Stimulated activated naive CD4-positive, alpha-beta T cell treated with Interleukin-2 at 50 U/mL for 16 hours (primary cell): ENCODE measurements at places on chromosomes 5 and 9.

- no peak for DNase-seq
These were observed 6.9 kb downstream of the PCDHGA12 start for GRCh38 chr5:141437221-141437620.

- DNase-seq: no peak
These were observed 99.2 kb downstream of the ARRDC3 start for GRCh38 chr5:91283899-91284298.

DNA sequence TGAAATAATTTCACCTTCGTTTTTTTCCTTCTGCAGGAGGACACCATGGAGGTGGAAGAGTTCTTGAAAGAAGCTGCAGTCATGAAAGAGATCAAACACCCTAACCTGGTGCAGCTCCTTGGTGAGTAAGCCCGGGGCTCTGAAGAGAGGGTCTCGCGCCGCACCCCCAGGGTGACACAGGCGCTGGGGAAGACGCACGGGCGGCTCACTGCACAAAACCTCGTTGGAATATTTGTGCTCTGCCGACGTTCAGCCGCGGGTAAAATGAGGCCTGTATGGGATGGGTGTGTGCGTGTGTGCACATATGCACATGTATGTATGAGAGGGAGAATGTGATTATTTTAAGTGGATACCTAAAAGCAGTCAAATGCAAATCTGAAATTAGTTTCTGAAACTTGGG is 24.5 kb downstream of the QRFP start:
- no peak for DNase-seq

GRCh38 chr5:60887746-60888145 is 43.7 kb upstream of the ELOVL7 start:
- DNase-seq: no peak

DNA sequence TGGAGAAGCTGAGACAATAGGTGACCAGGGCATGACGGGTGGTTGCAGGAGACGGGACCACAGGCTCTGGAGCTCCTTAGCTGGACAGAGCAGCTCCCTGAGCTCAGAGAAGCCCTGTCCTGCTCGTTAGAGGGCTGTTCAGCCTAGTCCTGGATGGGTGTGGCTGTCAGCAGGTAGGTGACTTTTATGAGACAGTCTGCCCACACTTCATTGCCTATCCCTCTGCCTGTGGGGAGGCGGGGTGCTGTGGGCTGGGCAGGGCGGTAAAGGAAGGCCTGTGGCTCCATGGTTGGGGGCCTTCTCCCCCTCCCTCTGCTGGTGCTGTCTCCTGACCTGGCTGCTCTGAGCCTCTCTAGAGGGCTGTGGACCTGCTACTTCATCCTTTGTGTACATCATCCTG is 134.6 kb downstream of the RXRA start:
- DNase-seq: no peak

- no peak for DNase-seq
These were observed 277.1 kb downstream of the PDE4D start for GRCh38 chr5:59616413-59616812.

- DNase-seq: no peak
These were observed 85.7 kb upstream of the FBXL17 start for GRCh38 chr5:108467563-108467962.

GRCh38 chr9:132006677-132007370 is 72.8 kb downstream of the MED27 start:
- no peak for DNase-seq

- DNase-seq: no peak
These were observed 441.5 kb downstream of the ENC1 start for GRCh38 chr5:74199005-74199404.

DNA sequence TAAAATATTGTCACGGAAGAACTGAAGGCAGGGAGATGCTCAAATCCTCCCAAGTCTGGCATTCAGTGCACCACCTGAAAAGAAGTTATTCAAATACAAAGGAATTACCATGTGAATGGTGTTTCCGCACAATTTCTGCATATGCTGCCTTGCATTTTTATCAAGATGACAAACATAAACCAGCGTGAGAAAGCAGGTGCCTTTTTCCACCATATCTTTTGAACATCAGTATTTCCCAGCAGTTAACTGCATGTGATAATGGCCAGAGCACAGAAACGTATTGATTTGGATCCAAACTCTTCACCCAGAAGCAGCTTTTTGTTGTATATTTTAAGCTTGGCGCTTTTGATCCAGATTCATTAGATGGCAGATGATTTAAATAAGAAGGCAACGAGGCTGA is 808.0 kb downstream of the TLE1 start:
- DNase-seq: no peak

DNA sequence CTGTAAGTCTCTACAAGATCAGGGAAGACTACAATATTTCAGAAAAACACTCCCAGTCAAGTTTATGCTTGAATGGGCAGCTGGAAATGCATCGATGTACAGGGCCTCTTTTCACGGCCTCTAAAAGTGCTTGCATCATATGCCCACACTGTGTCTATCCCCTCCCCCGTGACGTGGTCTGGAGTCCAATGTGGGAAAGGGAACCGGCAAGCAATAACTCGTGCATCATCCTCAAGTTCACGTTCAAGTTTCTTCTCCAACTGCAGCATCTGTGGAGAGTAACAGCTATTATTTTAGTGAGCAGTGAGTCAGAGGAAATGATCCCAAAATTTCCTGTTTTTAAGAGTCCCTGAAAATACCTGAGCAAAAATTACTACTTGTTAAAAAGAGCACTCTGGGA is 22.3 kb downstream of the ATPSCKMT start:
- DNase-seq: no peak

DNA sequence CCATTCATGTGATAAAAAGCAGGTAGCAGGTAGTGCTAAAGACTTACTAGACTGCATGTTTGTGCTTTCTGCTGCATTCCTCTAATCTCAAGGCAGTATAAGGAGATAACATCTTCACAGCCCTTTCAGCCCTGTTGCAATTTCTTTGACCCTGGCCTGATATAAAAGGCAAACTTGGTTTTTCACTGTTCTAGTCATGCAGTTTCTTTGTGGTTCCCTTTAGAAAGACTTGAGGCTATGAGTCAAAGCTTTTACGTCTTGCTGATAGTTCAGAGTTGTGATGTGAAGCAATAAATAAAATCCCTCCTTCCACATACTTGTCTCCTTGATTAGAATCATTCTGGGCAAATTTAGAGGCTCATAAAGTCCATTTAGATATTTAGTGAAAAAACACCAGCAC is 88.6 kb upstream of the CDKN2B start:
- no peak for DNase-seq

DNA sequence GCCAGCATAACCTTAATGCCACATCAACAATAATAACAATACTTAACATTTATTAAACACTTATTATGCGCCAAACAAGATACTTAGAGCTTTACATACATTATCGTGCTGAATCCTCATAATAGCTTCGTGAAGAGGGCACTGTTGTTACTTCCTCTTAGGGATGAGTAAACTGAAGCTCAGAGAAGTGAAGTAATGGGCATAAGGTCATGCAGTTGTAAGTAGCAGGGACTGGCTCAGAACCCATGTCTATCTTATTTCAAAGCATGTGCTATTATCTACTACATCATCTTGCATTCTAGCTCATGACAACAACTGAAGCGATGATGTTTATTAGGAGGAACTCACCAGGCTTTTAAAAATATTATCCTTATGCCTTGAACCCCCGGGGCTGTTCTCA is 34.9 kb upstream of the PPP3R2 start:
- DNase-seq: no peak

DNA sequence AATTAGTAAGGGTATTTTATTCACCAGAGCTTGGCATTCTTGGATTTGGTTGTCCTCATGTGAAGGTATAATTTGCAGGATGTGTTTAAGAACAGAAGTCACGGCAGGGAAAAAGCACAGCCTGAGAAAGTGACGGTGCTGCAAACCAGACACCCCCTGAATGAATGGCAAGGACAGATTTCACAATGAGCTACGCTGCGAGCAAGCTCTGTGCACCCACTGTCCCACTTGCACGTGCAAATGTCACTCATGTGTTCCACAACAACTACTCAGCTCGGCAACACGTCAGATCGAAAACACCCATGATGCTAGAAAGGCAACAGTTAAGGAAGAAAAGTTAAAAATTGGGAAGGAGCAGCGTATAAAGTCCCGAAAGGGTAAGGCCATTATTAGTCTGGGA is 168.9 kb downstream of the ROR2 start:
- no peak for DNase-seq

DNA sequence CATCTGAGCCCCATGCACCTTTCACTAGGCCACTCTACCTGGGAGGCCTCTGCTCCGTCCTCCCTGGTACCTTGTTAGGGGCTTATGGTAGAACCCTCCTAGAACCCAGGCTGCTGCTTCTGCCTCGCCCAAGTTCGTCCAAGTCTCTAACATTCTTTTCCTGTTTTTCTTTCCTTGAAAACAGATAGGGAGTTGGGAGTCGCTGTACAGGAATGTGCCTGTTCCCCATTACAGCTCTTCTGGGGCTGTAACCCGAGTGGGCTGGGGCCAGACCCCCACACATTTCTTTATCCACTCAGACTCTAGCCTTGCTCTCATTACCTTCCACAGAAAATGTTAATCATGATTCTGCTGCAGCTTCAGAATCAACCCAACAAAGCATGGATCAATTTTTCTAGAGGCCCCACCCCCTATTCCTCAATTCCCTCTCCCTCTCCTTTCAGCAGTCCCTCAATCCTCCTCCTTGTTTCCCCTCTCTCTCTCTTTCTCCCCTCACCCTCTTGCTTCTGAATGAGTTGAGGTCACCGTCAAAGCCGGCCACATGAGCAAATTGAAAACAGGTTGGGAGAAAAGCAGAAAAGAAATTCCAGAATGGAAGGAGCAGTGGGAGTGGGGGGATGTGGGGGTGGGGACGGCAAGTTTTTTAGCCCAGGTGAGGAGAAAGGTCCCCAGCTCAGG is 193.8 kb upstream of the TRIM32 start:
- DNase-seq: no peak

DNA sequence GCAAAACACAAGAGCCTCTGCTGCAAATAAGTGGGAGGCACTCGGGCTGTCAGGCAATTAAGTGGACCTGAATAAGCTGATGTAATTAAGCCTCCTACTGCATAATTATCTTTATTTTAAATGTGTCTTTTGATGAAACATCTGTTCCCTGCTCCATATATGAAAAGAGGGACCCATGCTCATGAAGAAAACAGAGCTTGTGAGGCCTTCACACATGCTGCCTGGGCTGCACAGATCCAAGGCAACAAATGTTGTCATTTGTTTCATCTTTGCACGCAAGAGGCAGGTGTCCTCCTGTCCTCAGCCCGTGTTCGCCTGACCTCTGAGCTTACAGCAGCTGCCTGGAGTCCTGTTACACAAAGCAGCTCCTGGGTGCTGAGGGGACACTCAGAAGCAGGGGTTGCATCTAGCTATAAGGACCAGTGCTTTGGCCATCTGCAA is 381.1 kb downstream of the ZNF608 start:
- DNase-seq: no peak

DNA sequence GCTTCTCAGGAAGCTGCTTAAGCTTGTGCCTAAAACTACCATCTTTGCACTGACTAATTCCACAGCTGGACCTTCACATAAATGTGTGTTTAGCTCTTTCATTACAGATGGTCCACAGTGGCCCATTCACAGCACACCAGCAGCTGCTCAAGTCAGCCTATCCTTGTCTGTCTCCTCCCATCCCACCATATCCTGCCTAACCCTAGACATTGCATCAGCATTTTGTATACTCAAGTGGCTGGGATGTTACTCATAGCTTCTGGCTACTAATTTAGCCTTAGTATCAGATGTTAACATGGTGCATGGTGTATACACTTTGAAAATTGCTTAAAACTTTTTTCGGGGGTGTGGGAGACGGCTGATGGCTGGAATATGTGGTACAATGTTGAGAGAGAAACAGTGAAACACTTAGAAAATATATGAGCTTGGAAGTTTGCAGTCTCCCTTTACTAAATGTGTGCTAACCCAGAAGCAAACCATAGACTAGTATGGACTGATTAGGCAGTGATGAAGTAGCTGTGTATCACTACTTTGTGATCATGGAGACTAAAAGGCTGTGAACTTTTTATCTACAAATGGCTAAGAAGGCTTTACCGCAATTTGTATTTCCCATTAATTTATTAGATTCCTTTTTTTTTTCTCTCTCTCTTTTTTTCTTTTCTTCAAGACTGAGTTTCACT is 83.1 kb downstream of the JMY start:
- no peak for DNase-seq

- DNase-seq: no peak
These were observed 99.9 kb downstream of the OLFM1 start for GRCh38 chr9:135187365-135187764.

DNA sequence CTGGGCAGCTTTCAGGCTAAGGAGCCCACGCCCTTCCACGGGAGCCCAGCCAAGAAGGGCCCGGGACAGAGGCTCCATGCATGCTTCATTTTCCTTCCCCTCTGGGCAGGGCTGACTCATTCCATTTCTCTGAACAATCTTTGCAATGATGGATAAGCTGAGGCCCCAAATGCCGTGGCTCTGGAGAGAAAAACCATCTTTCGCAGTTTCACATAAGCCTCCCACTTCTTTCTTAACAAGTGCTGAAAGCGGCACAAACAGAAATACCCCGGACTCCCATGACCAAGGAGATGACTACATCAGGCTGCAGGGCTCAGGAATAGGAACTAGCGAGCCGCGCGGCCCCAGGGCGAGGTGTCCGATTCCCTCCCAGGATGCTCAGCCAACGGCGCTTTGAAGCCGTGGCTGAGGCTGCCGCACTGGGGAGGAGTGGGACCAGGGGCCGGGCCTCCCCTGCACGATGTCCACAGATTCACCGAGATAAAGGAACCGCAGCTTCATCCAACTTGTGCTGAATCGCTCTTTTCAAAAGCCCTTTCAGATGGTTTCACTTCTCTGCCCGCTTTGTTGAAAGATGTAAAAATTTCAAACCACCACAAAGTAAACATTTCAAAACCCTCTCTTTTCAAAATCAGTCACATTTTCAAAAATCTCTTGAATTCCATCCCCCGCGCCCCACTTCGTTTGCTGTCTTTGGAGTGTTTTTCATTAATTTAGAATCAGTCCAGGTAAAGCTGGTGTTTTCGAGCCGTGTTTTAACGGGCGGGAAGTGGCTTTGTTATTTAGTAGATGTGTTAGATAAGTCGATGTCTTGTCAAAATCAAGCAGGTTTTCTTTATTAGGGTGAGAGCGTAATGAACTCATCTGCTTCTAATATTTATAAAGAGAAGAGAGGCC is 96.5 kb upstream of the LMX1B start:
- peak; percentile 58 for DNase-seq

DNA sequence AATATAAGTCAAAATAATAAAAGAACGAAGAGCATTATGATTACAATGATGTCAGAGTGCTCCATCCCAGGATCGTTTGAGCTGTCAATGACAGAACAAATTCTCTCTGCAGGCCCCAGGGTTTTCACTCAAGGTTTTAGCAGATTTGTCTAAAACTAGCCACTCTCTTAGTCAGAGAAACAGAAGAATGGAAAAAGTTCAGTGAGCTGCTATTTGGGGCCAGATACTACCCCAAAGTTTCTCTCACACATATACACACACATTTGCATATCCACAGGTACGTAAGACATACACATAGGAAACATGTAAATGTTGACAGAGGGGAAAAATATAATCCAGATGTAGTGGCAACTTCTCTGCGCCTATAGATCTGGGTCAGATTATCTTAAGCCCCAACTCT is 76.3 kb upstream of the SEMA6A start:
- DNase-seq: no peak
